Tibial nerve (tissue), 4 donors: ENCODE measurements at places on chromosomes 3 and 15.

GRCh38 chr3:183734750-183735494 is 37.3 kb downstream of the YEATS2 start:
- no peak for DNase-seq

GRCh38 chr3:47425383-47425778 is 44.6 kb downstream of the PTPN23 start:
- DNase-seq, result no peak

DNA sequence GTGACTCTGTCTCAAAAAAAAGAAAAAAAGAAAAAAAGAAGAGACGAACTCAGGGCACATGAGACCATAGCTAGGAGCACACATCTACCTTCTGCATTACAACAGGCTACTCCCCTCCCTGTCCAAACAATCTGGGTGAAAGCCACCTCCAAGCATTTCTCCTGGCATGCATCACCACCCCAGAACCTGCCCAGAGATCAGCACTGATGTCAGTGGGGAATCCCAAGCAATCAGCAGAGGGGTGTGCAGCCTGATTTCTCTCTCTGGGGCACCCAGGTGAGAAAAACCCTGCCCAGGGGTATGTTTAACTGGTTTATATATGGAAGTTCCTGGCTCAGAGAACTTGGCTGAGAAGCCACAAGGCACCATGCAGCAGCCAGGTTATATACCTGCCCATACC is 59.4 kb downstream of the CDC25A start:
- no peak for DNase-seq

DNA sequence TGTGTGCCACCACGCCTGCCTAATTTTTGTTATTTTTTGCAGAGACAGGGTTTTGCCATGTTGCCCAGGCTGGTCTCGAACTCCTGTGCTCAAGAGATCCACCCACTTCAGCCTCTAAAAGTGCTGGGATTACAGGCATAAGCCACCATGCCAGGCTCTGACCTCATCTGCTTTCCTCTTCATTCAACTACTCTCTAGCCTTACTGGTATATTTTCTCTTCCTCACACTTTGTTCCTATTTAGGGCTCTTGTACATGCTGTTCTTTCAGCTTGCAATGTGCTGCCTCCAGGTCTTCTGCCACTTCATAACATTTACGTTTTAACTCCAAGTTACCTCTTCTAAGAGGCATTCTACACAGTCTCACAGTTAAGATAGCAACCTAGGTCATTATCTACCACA is 34.9 kb downstream of the PIK3CB start:
- no peak for DNase-seq

- no peak for DNase-seq
These were observed 87.8 kb downstream of the KLHL25 start for GRCh38 chr15:85706779-85707518.

GRCh38 chr15:100665570-100665969 is 63.2 kb downstream of the ASB7 start:
- DNase-seq, result no peak

- peak; percentile 37 for DNase-seq
These were observed 285.9 kb downstream of the XXYLT1 start for GRCh38 chr3:194985031-194985578.

DNA sequence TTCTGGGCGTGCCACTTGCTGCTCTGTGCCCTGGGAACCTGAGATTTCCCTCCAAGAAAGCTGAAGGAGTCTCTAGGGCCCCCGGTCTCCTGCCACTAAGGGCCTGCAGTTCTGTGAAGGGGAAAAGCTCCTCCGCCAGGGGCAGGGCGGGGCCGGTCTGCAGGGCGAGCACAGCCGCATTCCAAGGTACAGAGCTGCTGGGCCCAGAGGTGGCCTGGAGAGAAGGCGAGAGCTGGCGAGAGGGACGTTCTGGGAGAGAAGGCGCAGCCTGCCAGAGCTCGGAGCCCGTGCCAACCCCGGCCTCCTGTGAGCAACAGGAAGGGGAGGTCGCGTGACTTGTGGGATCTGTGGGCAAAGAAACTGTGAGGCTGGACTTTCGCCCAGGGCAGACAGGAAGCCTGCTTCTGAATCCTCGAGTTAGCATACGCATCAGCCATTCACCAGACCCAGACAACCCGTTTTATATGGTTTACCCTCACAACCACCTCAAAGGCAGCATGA is 500.4 kb downstream of the SHQ1 start:
- peak; percentile 39 for DNase-seq

DNA sequence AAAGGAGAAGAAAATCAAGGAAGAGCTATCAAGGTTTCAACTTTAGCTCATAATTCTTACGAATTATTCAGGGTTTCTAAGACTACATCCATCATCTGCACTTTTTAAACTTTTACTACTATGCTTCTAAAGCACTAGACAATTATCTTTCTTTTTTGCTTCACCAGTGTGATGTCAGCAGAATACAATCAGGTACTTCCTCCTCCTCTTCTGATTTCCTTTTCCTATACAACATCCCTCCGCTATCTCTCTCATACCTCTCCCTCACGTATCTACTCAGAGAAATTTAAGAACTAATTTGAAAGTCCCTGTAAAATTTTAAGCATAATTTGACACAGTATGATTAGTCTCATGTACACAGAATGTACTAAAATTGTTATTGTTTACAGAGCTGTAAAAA is 47.3 kb upstream of the USP50 start:
- no peak for DNase-seq

DNA sequence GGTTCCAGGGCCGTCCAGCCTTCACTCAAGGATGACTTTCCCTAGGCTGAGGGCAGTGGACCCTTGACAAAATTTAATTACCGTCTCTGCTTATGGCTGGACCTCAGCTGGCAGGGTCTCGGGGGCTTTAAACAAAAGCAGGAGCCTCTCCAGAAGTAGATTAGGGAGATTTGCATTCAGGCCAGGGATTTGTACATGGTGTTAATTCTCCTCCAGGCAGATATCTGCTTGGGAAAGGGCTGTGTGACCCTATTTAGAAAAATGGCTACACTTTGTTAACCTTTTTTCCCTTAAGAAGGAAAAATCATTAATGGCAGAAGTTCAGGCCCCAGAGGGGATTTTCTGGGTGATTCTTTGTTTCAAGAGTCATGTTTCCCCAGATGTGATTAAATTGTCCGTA is 329.1 kb upstream of the C2CD4B start:
- DNase-seq, result no peak

DNA sequence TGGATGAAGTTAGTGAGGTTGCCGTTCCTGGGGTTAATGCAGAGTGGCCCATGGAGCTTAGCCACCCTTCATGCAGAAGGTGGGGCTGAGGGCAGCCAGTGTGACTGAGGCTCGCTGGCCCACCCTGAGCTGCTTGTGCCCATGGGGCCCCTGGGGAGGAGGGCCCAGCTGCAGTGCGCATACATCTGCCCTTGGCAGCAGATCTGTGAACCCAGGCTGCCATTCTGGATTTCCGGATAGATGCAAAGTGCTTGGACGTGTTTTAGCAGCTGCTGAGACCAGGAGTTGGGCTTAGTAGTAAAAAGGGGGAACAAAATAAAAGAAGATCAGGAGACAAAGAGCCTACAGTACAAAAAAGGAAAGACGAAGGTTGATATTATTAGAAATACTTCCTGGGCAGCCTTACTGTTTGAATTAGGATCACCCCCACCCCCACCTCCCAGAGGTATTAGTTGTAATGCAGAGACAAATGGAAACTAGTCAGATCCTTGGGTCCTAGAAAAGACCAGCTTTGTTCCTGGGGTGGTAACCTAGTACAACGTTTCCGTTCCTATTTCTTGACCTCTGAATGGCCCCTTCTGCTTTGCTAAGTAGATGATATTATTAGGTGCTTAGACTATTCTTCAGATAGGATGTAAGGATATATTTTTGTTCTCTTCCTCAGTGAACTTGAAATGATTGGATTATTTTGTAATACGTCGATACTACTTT is 70.2 kb downstream of the IGF1R start:
- no peak for DNase-seq

DNA sequence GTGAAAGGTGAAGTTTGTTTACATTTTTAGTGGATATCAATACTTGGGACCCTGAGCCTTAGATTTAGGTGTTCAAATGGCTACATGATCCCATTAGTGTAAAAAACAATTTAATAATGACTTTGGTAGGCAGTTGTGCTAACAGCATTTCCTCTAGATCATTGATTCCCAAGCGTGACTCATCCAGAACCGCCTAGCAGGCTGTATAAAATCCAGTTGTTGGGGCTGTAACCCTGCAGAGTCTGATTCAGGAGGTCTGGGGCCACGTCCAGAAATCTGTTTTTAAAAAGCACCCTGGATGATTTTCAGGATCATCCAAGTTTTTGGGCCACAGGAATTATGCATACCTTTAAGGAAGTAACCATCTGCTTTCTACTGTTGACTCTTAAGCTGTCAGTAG is 156.4 kb downstream of the TP63 start:
- no peak for DNase-seq

GRCh38 chr3:124428372-124429128 is 301.7 kb upstream of the UMPS start:
- DNase-seq, result no peak

- DNase-seq, result no peak
These were observed 21.3 kb downstream of the KLHL6 start for GRCh38 chr3:183534249-183534648.

GRCh38 chr3:25380222-25380739 is 47.8 kb upstream of the RARB start:
- DNase-seq, result no peak

GRCh38 chr3:65888980-65889706 is 149.6 kb downstream of the MAGI1 start:
- peak; percentile 25 for DNase-seq

DNA sequence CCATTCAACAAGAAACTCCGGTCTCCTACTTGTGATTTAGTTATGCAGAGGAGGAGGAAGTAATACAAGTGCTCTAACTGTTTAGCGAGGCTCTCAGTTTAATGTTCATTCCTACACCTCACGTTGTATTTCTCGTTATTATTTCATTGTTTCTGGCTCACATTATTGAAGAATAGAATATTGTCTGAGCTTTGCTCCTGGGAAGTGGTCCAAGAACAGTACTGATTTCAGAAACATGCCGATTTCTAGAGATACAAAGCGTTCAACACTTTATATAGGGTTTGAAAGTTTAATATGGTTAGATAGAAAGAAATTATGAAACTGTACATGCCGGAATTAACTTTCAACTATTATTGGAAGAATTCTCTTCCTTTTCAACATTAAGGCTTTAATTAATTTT is 1145.5 kb downstream of the TBL1XR1 start:
- DNase-seq, result no peak

DNA sequence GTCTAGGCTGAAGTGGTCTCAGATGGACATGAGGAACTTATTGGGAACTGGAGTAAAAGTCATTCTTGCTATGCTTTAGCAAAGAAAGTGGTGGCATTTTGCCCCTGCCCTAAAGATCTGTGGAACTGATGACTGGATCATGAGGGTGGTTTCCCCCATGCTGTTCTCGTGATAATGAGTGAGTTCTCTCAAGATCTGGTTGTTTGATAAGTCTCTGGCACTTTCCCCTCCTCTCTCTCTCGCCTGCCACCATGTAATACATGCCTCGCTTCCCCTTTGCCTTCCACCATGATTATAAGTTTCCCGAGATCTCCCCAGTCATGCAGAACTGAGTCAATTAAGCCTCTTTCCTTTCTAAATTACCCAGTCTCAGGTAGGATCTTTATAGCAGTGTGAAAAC is 11.5 kb upstream of the MLF1 start:
- DNase-seq, result no peak

GRCh38 chr3:9195390-9195789 is 54.1 kb downstream of the SRGAP3 start:
- no peak for DNase-seq

DNA sequence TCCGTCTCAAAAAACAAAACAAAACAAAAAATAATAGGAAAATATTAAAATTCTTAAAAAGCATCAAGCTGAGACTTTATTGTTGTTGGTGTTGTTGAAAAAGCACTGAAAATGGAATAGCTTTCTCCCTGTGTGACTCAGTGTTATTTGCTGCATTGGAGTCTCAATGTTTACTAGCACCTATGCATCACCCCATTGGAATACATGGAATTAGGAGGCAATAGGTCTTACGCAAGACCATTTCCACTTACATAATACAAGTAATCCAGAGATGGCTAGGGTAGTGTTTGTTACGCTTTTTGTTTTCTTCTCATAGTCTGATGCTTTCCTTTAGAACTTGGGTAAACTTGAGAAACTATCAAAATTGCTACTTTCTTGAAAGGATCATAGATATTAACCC is 15.2 kb downstream of the GXYLT2 start:
- DNase-seq, result no peak

GRCh38 chr3:26964313-26964712 is 341.7 kb downstream of the LRRC3B start:
- no peak for DNase-seq

DNA sequence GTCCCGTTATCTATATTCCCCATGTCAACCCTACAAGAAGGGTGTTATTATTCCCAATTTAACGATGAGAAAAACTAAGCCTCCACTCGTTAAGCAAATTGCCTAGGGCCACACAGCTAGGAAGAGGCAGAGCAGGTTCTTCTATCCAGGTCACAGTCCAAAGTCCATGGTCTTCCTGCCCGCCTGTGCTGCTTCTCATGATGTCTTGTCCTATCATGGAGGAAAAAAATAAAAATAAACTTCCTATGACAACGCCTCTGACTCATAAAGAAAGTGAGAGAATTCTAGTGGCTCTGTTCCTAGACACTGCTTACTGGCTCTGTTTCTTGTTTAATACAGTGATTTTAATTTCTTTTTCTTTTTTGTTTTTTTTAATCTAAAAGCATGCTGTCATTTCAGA is 9.7 kb downstream of the COL8A1 start:
- no peak for DNase-seq

DNA sequence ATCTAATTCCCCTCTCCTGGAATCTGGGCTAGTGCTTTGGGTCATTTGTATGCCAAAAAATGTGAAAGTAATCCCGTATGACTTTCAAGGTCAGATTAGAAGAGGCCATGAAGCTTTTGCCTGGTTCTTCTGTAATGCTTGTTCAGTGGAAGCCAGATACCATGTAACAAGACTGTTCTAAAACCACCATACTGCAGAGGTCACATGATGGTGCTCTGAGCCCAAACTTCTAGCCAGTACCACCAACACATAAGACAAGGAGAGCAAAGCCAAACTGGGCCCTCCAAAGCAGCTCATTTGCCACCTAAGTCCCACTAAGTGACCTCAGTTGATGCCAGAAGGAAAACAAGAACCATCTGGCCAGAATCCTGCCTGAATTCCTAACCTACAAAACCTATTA is 64.3 kb upstream of the MELTF start:
- no peak for DNase-seq

DNA sequence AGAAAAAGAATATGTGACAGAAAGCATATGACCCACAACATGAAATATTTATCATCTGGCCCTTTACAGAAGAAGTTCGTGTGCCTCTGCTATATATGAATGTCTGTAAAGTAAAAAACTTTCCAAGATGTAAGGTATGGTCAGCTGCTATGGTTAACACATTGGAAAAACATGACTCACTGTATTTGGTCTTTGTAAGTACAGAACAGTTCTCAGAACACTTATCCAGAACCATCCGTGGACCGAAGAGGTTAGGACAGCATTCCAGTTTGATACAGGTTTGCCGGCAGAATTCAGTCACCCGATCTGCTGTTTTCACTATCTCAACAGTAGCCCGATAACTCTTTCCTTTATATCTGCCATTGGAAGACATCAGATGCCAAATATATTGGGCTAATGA is 13.5 kb upstream of the STIMATE start:
- no peak for DNase-seq
